ENCODE measurements at places on chromosomes 1 and 21.

GRCh38 chr1:30507401-30508174 is 215.8 kb downstream of the MATN1 start:
- no peak for DNase-seq

DNA sequence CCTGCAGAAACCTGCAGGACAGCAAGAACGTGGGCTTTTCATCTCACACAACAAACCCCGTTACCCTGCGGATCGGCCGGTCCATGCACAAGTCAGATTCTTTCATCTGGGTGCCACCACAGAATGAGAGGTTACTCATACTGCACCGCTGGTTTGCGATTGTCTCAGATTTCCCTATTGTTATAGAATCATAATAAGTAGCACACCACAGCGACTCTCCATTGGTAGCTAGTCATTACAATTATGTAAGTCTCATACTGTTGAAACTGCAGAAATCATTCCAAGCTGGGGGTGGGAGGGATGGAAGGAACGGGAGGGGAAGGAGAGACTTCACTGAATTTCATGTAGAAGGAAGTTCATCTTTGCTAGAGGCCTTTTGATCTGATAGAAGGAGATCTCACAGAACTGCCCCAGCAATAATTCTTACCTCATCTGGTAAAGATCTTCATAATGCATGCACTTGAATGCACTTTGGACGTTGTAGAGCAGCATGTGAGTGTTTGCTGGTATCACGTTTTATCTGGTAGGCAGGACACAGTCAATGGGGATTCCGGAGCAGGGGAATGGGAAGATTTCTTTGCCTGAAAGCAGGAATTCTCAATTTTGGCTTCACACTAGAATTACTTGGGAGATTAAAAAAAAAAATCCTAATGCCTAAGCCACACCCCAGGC is 221.1 kb downstream of the KIF26B start:
- no peak for DNase-seq

DNA sequence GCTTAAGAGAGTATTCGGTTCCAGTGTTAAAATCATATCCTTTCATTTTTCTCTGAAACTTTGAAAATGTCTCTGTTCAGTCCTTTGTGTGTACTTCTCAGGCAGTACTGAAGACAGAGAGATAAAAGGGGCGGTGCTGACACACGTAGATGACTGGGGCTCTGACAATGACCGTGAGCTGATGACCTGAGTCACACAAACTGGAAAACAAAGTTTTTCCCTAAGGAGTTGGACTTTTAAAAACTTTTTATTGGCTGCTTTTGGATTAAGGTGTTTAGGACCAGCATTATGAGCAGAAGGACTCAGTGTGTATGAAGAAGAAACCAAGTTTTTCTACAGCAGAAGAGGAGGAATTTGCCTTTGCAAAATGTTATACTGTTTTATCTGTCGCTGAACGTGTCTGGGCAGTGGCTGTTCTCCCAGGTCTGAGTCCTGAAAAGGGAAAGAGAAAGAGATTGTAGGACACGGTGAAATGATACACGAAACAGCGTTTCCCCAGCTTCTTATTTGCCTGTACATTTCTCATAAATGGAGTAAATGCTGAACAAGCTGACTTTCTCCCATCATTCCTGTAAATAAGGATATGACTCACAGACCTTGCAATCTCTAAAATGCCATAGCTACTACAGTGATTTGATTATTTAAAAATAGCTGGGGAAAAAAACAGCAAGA is 51.5 kb downstream of the MAP3K7CL start:
- DNase-seq, result no peak

DNA sequence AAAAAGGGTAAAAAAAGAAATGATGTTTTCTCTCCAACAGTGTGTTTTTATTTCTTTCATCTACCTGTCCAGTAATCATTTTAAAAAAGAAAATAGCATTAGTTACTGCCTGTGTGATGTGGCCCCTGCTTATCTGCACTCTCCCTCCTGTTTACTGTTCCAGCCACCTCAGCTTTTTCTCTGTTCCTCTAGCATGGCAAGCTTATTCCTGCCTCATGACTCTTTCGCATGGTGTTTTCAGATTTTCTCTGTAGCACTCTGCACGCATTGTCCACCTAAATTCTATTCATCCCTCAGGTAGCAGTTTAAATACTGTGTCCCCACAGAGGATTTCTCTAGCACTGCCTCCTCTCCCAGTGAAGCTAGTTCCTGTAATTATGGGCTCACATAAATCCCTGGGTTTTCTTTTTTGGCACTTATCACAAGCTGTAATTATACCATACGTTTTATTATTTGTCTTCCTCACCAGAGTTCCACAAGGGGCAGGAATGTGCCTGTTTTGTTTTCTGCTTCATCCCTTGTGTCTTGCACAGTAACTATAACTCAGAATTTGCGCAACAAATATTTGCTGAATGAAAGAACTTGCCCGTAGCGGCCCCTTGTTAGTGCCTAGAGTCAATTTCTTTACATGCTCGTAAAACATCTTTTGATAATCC is 51.4 kb upstream of the LRIG2 start:
- no peak for DNase-seq

- no peak for DNase-seq
Observed at GRCh38 chr1:112713466-112714312, 1.4 kb downstream of the PPM1J start.

DNA sequence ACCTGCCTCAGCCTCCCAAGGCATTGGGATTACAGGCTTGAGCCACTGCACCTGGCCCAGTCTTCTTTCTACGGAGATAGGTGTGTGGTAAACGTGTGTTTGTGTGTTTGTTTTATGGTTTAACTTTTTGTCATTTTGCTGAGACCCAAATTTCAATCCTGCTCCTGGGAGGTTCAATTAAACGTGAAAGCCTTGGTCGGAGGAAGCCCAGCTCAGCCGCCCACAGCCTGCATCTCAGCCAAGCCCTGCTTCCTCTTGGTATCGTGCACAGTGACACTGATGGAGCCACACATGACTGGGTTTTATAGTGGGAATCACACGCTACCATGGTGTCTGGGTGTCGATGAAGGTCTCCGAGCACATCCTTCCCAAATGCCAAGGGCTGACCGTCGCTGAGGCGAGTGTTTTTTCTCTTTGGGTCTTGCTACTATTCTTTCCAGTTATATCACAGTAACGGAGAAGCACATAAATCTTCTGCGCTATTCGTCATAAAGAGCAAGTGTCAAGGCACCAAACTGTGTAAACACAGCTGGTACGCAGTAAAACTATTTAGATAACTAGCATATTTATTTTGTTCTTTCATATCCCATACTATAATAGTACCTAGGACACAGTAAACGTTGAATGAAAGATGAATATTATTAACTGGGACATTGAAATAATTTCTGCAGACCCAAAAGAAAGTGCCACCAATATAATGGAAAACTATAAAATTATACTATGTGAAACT is 39.3 kb downstream of the HLCS start:
- no peak for DNase-seq

DNA sequence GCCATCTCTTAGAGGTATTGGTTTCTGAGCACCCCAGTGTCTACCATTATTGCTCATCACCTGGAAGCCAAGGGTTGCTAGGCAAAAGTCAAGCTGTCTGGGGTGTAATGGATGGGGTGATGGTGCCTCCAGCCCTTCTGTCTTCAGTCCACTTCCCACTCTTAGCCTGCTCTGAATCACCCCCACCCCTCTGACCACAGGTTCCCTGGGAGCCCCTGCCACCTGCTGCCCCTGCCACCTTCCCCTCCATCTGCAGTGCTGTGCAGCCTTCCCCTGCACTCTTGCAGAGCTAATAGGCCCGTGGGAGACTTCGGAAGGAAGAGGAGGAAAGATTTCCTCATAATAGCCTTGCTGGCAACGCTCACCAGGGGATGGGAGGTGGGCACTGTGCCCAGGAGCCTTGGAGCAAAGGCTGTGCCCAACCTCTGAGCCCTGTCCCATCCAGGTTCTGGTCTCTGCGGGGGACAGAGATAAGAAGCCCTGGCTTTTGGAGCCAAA is 35.5 kb downstream of the CAPN2 start:
- DNase-seq, result no peak

GRCh38 chr1:235940285-235940684 is 73.6 kb upstream of the LYST start:
- DNase-seq, result no peak

GRCh38 chr1:6025269-6026094 is 20.2 kb upstream of the KCNAB2 start:
- no peak for DNase-seq

GRCh38 chr21:33132054-33132453 is 62.1 kb downstream of the OLIG1 start:
- DNase-seq, result no peak

GRCh38 chr1:210372931-210373627 is 44.4 kb downstream of the HHAT start:
- DNase-seq, result no peak

DNA sequence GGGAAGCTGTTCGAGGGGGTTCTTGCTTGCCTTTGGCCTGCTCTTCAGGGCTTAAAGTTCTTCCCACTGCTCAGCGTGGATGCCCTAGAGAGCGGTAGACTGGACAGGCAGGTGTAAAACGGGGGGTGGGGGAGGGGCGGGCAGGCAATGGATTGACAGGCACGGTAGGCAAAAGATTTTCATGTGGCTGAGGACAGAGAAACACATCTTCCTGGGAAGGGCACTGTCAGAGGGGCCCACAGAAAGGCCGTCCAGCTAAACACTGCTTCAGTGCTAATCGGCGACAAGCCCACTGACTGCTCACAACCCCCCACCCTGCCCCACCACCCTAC is 412 bp downstream of the ABCA4 start:
- DNase-seq, result no peak

DNA sequence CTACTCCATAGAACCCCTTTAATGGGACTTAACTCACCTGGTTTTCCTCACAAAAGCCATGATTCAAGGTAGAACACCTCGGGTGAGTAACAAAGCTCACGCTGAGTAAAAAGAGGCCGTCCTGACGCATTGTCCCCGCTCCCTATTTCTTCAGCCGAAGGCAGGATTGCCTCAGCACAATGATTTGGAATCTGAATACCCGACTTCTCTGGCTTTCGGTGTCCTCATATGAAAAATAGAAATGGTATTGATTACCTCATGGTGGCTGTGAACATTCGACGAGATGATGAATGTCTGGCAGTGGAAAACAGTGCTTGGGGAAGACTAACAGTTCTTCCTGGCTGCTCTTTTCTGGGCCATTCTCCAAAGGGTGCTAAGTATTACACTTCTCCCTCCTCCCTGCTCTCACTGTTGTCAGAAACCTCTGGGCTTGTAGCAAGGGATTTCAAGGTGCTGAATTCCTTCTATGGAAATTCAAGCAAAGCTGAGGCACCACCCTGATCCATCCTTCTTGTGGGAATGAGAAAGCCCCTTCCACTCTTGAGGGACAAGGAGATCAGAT is 148.3 kb downstream of the C1orf94 start:
- DNase-seq, result no peak

- DNase-seq, result no peak
Observed at GRCh38 chr1:41469706-41470105, 14.8 kb downstream of the EDN2 start.

DNA sequence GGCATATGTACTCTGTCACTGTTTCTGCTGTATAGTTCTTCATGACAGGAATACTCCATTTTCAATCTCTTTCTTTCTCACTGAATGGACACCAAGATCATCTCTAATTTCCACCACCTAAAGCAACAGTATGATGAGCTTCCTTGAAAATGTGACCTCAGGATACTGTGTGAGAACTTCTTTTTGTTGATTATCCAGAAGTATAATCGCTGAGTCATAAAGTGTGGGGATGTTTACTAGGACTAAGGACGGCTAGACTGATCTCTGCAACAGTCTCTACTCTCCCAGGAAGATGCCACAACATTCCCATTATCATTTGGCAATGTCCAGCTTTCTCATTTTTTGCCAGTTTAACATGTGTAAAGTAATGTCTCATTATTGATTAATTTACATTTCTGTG is 70.3 kb downstream of the TNFSF18 start:
- no peak for DNase-seq

- DNase-seq, result no peak
Observed at GRCh38 chr1:115411371-115412063, 73.5 kb upstream of the NGF start.

DNA sequence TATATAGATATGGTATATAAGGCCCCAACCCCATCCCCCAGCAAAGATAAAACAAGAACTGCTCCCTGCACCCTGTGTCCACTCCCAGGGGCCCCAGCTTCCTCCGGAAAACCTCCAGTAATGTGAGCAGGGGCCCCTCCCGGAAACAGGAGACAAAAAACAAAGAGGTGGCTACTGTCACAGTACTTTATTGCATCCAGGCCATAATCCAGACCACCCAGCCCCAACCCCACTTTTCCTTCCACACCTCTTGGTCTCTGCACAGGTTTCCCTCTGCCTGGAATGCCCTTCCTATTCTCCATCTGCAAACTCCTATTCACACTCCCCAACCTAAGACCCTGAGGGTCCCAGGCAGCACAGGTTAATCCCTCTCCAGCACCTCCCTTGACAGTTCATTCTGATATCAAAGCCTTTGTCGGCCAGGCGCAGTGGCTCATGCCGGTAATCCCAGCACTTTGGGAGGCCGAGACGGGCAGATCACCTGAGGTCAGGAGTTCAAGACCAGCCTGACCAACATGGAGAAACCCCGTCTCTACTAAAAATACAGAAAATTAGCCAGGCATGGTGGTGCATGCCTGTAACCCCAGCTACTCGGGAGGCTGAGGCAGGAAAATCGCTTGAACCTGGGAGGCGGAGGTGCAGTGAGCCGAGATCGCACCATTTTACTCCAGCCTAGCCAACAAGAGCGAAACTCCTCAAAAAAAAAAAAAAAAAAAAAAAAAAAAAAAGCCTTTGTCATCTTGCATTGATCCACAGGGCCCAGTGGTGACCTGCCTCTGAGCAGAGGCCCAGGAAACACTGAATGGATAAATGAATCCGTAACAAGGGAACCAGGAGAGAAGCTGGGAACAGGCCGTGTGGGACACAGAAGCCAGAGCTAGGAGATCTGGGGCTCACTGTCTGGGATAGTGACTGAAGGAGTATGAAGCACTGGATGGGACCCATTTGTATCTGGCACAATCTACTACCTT is 2.3 kb upstream of the AUNIP start:
- DNase-seq, result no peak
